Fibroblast of skin of left biceps (primary cell): ENCODE measurements at places on chromosomes 12 and 14.

DNA sequence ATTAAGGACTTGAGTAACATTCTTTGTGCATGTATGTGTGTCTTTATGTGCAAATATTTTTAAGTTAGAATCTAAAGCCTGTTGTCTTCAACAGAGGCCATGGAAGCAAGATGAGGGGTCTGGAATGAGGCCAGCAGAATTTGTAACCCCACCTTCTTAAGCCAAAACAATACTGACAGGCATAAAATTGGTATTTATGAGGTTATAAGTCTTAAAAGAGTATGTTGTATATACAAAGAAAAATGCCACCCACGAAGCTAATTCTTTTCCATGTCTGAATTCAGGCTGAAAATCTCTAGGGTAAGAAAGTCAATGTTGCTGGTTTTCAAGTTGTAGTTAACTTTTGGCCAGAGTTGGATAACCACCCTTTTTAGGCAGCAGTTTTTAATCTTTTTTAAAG is 86.2 kb upstream of the TMTC1 start:
- no peak for DNase-seq

DNA sequence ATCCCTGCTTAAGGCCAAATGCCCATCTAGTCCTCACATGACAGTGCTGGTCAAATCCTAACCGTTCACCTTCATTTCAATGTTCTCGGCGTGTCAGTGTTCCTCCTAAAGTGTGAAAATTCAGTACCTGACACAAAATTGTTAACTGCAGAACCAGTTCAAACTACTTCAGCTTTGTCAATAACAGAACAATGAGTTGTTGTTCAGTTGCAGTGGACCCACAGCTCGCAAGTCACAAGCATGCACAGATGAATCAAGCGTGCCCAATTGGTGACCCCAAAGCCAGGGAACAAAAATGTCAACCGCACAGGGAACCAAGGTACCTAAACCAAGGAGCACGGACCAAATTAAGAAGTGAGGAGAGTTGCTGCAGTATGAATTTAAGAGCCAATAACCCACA is 23.2 kb downstream of the NRDE2 start:
- DNase-seq, result no peak

DNA sequence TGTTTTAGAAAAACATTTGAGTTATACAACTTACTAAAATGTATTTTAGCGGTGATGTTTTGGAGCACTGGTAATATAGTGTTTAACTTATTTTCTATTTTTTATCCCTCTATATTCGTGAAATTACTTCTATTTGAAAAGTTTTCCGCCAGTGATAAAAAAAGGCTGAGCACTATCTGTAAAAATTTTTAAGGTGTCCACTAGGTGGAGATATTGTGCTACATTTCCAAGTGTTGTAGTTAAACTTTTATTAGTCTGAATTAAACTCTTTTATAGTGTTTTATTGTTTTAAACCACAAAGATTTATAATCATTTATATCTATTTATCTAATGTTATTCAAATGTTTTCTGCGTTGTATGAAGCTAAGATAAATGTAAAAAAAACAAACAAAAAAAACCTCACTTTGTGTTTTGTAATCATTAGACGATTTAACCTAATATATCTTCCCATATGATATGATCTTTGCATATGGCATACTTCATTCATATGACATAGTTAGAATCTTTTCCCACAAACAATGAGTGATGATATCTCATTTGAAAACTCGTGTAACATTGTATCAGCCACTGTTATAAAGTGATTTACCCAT is 11.8 kb downstream of the ALG10B start:
- DNase-seq, result no peak

- no peak for DNase-seq
These were observed 13.4 kb downstream of the ZC3H14 start for GRCh38 chr14:88576222-88576621.

DNA sequence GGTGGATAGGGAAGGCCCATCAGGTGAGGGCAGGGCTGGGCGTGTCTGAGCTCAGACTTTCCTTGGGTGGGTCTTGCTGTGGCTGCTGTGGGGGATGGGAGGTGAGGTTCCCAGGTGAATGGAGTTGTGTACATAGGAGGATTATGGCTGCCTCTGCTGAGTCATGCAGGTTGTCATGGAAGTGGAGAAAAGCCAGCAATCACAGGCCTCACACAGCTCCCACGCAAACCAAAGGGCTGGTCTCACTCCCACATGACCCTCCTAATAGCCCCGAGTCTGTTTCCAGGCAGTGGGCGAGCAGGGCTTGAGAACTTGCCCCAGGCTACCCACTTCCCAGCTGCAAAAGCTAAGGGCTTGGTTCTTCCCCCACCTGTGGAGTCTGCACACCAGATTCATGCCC is 149.5 kb downstream of the IPO8 start:
- DNase-seq, result no peak

- DNase-seq, result no peak
These were observed 31.7 kb downstream of the ETV6 start for GRCh38 chr12:11681207-11681606.

GRCh38 chr12:28191051-28192048 is 1.1 kb downstream of the CCDC91 start:
- no peak for DNase-seq

DNA sequence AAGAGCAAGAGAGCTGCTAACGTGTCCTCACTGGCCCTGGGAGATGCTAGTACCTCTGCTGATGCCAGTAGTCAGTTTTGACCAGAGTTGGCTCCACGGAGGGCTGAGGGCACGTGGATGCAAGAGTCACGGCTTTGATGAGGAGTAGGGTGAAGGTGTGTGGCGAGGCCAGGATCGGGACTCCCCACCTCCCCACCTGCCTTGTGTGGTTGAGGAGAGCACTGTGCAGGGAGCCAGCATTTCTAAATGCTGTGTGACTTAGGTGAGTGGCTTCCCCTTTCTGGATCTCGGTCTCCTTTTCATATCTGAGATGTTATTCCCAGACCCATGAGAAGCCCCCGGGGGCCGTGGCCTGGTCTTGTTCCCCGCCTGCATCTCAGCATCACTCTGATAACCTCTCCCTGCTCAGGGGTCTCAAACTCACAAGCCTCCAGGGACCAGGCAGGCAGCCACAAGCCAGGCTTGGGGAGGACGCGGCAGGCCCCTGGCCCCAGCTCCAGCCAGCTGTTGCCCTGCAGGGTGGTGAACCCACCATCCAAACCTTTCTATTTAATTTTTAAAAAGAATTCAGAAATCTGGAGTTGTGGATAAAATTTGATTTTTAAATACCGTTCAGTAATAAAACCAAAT is 32.1 kb downstream of the MVK start:
- no peak for DNase-seq

GRCh38 chr12:94401326-94401725 is 58.3 kb downstream of the CEP83 start:
- DNase-seq, result no peak
